ENCODE measurements at places on chromosomes 5 and 9.

GRCh38 chr9:77582961-77583576, 65.1 kb downstream of the GNA14 start:
- no peak for DNase-seq

DNA sequence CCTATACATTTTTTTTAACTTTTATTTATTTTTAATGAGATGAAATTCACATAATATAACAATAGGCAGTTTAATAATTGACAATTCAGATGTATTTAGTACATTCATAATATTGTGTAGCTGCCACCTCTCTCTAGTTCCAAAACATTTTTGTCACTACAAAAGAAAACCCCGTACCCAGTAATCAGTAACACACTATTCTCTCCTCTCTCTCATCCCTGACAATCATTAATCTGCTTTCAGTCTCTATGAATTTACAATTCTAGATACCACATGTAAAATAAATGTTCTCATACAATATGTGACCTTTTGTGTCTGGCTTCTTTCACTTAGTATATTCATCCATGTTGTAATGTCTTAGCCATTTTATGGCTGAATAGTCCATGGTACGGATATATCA, 244.8 kb upstream of the DMRT1 start:
- no peak for DNase-seq

DNA sequence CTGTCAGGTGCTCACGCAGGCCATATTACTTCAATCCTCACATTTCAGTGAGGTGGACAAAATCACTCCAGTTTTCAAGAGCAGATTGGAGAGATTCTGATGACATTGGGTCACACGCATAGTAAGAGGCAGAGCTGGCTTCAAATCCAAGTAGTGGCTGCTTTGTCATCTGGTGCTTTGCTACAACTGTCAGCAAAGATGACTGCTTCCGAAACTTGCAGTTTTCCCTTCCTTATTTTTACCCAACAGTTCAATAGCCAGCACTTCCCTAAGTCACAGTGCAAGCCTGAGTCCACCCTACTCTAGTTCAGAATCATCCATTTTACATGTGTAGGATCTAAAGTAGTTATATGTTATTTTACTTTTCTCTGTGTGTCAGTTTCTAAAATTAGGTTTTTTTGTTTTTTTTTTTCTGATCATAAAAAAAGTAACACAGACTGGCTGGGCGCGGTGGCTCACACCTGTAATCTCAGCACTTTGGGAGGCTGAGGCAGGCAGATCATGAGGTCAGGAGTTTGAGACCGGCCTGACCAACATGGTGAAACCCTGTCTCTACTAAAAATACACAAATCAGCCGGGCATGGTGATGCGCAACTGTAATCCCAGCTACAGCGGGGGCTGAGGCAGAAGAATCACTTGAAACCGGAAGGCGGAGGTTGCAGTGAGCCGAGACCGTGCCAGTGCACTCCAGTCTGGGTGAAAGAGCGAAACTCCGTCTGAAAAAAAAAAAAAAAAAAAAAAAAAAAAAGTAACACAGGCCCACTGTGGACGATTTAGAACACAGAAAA, 49.6 kb downstream of the ANKDD1B start:
- DNase-seq: no peak

DNA sequence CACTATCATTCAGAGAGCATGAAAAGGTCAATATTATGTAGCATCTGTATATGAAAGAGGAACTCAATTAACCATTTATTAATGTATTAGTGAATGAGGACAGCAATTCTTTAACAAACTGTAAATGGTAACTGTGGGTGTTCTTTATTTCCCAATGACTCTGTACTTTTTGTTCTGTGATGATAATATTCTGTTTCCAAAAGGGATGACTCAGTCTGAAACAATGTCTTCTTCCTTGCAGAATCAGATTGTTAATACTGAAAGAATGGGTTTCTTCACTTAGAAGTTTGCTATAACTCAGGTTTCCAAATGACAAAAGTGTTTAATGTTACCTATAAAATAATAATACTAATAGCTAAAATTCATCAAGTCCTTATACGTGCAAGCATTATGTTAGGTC, 1518.7 kb upstream of the WWC1 start:
- no peak for DNase-seq

- DNase-seq: no peak
Observed at GRCh38 chr5:127599847-127600246, 49.0 kb upstream of the CTXN3 start.

GRCh38 chr5:150234576-150235499, 45.0 kb downstream of the SLC6A7 start:
- DNase-seq: no peak

DNA sequence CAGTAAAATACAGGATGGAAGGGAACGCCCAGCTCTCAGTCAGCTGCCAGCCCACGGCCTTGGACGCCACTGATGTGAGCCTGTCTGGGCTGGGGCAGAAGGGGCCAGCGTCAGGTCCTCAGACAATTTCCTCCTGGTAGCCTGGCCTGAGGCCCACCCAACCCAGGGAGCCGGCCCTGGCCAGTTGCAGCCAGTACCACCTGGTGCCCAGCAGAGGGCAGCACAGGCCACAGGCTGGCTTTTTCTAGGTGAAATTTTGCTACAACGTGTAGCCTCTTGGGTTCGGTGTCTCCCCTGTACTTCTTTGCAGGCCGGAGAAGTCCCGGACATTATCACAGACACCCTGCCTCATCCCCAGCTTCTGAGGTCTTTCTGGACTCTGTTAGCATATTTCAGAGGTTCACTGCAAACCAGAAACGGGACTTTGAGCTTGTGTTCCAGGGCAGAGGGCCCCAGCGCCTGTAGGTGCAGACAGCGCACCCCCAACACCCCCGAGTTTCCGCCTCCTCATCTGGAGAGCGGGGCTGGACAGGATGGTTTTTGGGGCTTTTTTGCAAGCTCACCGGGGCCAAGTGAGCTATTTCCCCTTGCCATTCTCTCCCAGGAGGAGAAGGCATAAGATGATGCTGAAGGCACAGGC, 45.9 kb upstream of the KCNMB1 start:
- DNase-seq: peak; percentile 48

- no peak for DNase-seq
Observed at GRCh38 chr9:27377147-27377807, 80.3 kb upstream of the EQTN start.

- DNase-seq: no peak
Observed at GRCh38 chr9:110081395-110081794, 126.6 kb downstream of the C9orf152 start.

DNA sequence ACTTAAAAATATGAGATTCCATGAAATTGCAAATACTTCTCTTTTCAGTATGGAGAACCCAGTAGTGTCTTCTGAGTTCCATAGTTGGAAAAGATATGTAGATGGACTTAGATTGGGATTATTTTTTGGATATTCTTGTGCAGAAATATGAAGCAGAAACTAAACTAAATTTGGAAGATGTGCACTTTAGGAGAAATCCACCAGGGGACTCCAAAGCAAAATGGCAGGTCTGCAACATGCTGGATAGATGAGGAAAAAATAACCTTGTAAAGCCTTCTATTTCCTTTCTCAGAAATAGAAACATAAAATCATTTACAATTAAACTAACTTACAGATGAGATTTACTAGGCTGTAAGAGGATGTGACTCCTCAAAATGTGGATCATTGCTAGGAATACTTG, 49.2 kb upstream of the MINAR2 start:
- no peak for DNase-seq

DNA sequence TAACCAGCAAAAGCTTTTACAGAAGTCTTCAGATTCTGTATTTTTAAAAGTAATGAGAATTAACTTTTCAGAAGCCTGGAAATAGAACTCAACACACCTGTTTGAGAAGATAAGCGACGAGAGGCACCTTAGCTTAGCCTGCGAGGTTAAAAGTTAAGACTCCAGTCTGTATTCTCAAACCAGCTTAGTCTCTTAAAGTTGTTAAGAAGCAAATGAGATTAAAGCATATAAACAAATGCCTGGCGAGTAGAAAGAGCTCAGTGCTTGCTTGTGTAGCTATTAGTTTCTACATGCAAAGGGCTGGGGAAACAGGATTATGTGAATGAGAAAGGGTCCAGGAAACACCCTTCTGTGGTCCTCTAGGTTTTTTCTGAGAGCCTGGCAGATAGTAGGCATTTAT, 51.7 kb downstream of the MTAP start:
- DNase-seq: no peak

DNA sequence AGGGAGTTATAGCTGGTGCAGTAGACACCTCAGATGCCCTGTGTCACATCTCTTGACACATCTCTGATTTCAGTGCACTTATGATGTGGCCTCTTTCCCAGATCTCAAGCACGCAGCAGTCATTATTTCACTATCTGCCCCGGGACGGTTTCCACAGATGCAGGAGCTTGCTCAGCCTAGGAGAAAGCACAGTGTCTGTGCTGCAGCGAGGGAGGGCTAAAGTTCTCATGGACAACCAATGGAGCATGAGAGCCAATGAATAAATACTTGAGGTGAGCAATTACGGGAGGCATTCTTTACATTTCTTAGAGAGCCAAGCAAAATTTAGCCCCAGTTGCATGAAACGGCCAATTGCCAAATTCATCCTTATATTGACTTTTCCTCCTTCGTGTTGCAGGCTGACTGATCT, 7.4 kb upstream of the MOB3B start:
- no peak for DNase-seq

- DNase-seq: no peak
Observed at GRCh38 chr5:116242343-116242742, 157.5 kb downstream of the COMMD10 start.

DNA sequence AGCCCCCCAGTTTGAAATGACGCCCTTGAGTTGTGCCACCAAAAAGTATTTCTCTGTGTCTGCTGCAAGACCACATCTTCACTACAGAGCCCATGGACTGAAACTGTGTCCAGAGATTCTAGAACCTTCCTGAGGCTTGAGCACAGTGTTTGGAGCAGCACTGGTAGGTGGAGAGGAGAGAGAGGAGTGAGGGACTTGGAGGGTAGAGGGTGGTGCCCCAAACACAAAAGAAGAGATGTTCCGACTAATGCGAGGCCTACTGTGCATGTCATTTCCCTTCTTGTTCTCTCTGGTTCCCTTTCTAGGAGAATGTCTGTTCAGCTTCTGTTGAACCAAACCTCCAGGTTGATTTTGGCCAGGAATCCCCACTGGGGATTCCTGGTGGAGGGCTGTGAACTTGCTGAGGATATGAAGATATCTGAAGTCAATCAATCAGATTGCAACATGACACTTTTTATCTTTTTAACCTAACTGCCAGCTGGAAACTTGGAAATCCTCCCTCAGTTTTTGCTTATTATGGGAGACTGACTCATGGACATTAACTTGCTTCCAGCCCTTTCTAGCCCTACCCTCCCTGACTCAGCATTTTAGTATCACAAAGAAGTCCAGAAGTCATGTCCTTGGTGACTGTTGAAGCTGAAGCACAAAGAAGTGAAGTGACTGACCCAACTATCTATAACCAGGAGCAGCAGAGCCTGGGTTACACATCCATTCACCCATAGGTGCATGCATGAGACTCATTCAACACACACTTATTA, 154.5 kb downstream of the NR3C1 start:
- DNase-seq: no peak

DNA sequence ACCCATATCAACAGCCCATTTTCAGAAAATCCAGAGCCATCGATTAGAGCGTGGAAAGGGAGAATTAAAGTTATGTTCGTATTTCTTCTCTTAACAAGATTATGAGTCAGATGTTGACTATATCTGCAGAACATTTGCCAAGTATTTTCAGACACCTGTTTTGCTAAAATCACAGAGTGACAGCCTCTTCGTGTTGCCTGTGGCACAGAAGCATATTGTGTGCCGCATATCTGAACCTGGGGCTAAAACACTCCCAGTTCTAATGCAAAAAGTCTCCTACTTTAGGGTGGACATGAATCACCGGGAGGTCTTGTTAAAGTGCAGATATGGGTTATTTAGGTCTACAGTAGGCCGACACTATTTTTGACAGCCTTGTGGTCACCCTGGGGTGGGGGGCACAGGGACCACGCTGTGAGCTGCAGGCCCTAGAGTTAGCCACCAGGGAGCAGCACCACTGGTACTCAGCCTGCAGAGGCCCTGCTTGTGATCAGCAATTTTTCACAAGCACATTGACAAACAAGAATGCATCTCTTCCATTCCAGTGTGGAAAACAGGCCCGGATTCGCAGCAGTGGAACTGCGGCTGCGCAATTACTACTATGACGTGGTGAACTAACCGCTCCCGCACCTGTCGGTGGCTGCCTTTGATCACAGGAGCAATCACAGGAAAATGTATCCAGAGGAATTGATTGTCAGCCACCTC, 93.5 kb downstream of the SYK start:
- no peak for DNase-seq

DNA sequence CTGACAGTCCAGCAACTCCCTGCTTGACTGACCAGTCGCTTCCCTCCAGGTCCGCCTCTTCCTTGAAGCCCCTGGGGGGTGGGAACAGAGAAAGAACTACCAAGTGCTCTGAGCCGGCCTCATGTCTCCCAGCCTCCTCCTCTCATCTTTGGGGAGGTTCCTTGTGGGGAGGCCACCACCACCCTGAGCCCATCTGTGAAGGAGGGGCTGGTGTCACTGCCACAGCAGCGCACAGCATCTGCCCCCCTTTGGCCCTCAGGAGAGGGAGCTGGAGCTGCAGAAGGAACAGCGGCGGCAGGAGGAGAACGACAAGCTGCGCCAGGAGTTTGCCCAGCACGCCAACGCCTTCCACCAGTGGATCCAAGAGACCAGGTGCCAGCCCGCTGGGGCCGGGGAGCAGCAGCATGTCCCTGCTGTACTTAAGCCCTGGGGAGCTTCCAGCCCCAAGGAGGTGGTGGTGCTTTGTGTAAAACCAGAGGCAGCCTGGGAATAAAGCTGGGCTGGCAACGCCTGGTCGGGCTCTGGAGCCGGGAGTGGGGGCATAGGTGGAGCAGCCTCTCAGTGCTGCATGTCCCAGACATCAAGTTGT, 29.4 kb downstream of the DYNC2I2 start:
- no peak for DNase-seq

DNA sequence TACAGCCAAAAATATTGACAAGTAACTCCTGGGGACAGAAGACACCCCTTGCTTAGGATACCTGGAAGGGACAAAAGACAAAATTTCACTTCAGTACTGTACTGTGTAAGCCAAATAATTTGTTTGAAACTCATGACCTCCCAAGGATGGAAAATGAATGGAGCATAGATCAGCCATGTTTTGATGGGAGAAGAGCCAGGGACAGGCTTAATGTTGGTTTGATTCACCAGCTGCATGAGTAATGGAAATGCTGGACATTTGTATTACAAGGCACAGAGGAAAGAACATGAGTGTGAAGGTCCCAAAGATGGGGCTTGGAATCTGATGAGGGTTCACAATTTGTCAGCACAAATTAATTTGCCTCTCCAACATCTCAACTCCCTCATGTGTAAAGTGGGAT, 122.8 kb downstream of the ENC1 start:
- DNase-seq: no peak

DNA sequence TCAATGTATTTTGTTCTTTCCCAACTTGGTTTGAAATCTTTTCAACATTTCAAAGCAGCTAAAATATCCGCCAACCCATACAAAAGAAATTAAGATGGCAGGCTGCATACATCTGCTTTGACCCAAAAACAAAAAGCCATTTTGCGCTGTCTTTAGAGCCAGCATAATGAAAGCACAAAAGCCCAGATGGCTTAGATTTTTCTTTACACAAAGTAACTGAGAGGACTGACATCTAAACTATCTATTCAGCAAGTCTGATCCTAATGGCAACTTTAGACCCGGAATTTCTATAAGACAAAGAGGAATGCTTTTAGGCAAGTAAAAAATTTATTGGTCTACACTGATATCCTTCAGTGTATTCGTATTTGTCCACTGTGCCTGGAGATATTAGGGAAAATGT, 86.3 kb downstream of the MYO10 start:
- DNase-seq: no peak

All from CD4-positive, alpha-beta T cell treated with Interleukin-10 for 1 hour (primary cell).